SJSA1 (cell line): ENCODE measurements at places on chromosomes 3 and 15.

DNA sequence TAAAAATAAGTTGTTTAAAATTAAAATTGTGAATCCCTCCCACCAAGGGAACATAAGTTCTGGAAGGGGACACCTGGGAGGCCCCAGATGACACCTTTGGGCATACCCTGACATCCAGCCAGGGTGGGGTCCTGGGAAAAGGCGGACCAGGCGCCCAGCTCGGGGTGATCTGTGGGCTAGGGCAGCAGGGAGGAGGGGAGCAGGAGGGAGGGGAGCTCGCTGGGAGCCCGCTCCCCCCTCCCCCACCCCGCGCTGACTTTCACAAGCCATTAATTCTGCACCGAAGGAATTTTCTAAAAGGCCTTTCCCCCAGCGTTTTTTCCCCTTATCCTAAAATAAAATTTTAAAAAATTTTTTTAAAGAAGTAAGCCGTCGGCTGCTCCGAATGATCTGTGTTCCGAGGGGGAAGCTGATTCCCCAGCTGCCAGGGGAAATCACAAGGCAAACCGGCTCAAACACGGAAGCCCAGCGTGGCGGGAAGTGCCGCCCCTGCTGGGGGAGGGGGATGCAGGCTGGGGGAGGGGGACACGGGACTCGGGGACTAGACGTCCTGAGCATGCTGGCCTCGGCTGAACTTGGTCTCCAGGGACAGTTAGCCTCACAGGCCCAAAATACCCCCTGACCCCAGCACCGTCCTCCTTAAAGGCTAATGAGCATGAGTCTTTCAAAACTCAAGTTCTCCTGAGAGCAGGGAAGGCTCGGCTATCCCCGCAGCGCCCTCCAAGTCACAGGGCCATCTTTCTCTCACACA is 13.9 kb downstream of the PLXND1 start:
- no peak overlapping the region for H3K27ac ChIP-seq
- DNase-seq, result no peak
- H3K4me3 ChIP-seq, result no peak overlapping the region
- peaks cover 28% of the 10 kb centered on the region for H3K36me3 ChIP-seq
- no peaks in the 10 kb centered on the region for H3K27me3 ChIP-seq

- H3K4me1 ChIP-seq, result no peaks in the 10 kb centered on the region
- no peak for DNase-seq
- no peaks in the 10 kb centered on the region for H3K36me3 ChIP-seq
- no peak overlapping the region for H3K4me3 ChIP-seq
Measured at GRCh38 chr15:46386356-46386755, 751.5 kb downstream of the SQOR start.

- no peaks in the 10 kb centered on the region; the same call in 1 of the 2 replicates for H3K4me1 ChIP-seq
- DNase-seq, result no peak
- H3K27me3 ChIP-seq, result no peaks in the 10 kb centered on the region
- no peaks in the 10 kb centered on the region for H3K36me3 ChIP-seq
- H3K27ac ChIP-seq, result no peak overlapping the region
- H3K4me3 ChIP-seq, result no peak overlapping the region
Measured at GRCh38 chr3:33882296-33882695, 83.9 kb downstream of the PDCD6IP start.

GRCh38 chr3:2476996-2477395 is 378.3 kb downstream of the CNTN4 start:
- no peak overlapping the region for H3K27ac ChIP-seq
- H3K4me3 ChIP-seq, result no peak overlapping the region
- DNase-seq, result no peak
- no peaks in the 10 kb centered on the region for H3K36me3 ChIP-seq

DNA sequence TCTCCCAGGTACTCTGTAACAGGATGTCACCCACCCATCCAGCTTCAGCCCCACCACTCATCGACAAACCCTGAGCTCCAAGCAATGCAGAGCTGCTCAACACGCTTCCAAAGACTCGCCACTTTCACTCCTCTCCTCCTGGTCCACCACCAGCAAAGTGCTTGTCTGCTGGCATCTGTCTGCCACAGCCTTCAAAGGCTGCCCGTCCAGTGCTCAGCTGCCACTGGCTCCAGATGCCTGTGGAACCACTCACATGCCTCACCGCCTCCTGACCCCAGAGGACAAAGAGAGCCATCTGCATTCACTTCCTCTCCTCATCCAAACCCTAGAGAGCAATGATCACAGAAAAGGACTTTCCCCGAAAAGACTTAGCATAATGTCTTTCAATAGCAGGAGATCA is 109.5 kb upstream of the OCA2 start:
- DNase-seq, result no peak
- no peaks in the 10 kb centered on the region for H3K36me3 ChIP-seq
- no peak overlapping the region for H3K4me3 ChIP-seq
- H3K27ac ChIP-seq, result no peak overlapping the region
- no peaks in the 10 kb centered on the region for H3K4me1 ChIP-seq
- H3K27me3 ChIP-seq, result no peaks in the 10 kb centered on the region

- H3K4me3 ChIP-seq, result no peak overlapping the region
- H3K4me1 ChIP-seq, result no peaks in the 10 kb centered on the region
- H3K36me3 ChIP-seq, result no peaks in the 10 kb centered on the region
- no peaks in the 10 kb centered on the region for H3K27me3 ChIP-seq
Measured at GRCh38 chr3:45870099-45870498, 16.2 kb upstream of the CCR9 start.

- no peaks in the 10 kb centered on the region; the same call in 1 of the 2 replicates for H3K36me3 ChIP-seq
- no peak for DNase-seq
- H3K27ac ChIP-seq, result no peak overlapping the region
- no peaks in the 10 kb centered on the region for H3K27me3 ChIP-seq
- H3K4me3 ChIP-seq, result no peak overlapping the region
Measured at GRCh38 chr15:89139613-89140499, 51.6 kb downstream of the ABHD2 start.

- H3K27me3 ChIP-seq, result no peaks in the 10 kb centered on the region
- no peaks in the 10 kb centered on the region for H3K36me3 ChIP-seq
- H3K27ac ChIP-seq, result no peak overlapping the region
- no peak for DNase-seq
- no peak overlapping the region for H3K4me3 ChIP-seq
Measured at GRCh38 chr3:11091088-11091590, 63.2 kb upstream of the HRH1 start.

DNA sequence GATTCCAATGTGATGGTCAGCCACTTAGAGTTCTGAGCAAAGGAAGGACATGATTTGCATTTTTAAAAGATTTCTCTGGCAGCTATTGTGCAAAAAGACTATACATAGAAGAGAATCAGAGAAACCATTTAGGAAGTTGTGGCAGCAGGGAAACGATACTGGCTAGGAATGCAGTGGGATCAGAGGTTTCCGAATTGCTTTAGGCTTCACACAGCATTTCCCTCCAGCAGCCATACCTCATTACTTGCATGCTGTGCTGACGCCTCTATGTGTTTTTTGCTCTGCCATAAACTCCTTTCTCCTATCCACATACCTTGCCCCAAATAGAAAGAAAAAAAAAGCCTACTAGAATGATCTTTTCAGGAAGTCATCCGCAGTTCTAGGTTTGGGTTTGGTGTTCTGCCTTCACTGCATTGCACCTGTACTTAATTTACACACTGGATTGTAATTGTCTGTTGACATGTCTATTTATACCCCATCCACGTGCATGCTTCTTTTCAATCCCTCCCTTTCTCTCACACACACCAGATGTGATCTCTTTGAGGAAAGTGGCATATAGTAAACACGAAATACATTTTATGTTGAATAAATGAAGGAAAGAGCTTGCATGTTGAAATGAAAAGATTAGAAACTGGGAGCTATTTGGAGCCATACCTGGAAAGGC is 860.3 kb upstream of the SEMA6D start:
- no peaks in the 10 kb centered on the region for H3K4me1 ChIP-seq
- no peaks in the 10 kb centered on the region for H3K36me3 ChIP-seq
- no peak overlapping the region for H3K4me3 ChIP-seq
- DNase-seq, result no peak
- H3K27me3 ChIP-seq, result no peaks in the 10 kb centered on the region

DNA sequence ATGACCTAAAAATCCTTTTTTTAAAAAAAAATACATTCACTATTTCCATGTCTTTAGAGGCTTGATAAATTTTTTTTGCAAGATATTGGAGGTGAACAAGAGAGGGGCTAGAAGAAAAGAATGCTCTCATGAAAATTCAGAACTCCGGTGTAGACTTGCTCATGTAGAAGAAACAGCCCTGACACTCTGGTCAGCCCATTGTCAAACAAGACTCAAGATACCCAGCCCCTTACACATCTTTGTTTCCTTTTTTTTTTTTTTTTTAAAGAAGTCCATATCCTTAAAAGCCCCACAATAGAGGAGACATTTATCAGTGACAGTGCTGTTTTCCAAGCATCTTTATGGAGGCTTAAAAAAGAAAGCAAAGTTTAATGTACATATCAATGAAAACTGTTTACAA is 196.8 kb upstream of the RORA start:
- no peaks in the 10 kb centered on the region for H3K27me3 ChIP-seq
- H3K36me3 ChIP-seq, result no peaks in the 10 kb centered on the region
- no peak for DNase-seq
- H3K4me3 ChIP-seq, result no peak overlapping the region
- no peak overlapping the region for H3K27ac ChIP-seq
- no peaks in the 10 kb centered on the region for H3K4me1 ChIP-seq

GRCh38 chr3:48558493-48559134 is 2.0 kb upstream of the PFKFB4 start:
- H3K36me3 ChIP-seq, result peaks cover 43% of the 10 kb centered on the region
- no peak overlapping the region for H3K27ac ChIP-seq
- no peak overlapping the region for H3K4me3 ChIP-seq
- no peak for DNase-seq
- no peaks in the 10 kb centered on the region for H3K27me3 ChIP-seq

GRCh38 chr3:12371525-12372140 is 82.8 kb downstream of the PPARG start:
- DNase-seq, result no peak
- H3K4me3 ChIP-seq, result no peak overlapping the region
- H3K27ac ChIP-seq, result no peak overlapping the region
- H3K27me3 ChIP-seq, result no peaks in the 10 kb centered on the region
- H3K4me1 ChIP-seq, result no peaks in the 10 kb centered on the region

- H3K36me3 ChIP-seq, result no peaks in the 10 kb centered on the region
- H3K27ac ChIP-seq, result no peak overlapping the region
- peaks cover 9% of the 10 kb centered on the region for H3K4me1 ChIP-seq
- peak; percentile 63 for DNase-seq
Measured at GRCh38 chr15:70245932-70246622, 148.4 kb upstream of the TLE3 start.

DNA sequence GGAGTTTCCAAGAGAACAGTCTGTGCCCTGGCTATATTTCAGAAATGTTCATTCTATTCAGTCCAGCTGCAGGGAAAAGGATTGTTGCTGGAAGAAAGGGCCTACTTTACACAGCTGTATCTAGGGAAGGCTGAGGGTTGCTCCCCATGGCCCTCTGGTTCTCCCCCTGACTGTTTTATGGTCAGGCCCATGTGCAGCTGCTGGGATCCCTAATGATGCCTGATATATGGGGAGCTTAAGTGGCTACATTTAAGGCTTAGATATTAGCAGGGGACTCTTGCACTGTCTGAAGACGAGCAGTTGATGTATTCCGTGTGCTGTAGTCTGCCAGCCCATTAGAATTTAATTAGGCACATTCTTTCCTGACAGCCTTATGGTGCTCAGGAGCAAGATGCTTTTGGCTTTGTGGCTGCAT is 72.0 kb downstream of the FAM43A start:
- H3K4me1 ChIP-seq, result no peaks in the 10 kb centered on the region
- H3K27ac ChIP-seq, result no peak overlapping the region
- DNase-seq, result no peak
